ENCODE measurements at places on chromosomes 5 and 9.

DNA sequence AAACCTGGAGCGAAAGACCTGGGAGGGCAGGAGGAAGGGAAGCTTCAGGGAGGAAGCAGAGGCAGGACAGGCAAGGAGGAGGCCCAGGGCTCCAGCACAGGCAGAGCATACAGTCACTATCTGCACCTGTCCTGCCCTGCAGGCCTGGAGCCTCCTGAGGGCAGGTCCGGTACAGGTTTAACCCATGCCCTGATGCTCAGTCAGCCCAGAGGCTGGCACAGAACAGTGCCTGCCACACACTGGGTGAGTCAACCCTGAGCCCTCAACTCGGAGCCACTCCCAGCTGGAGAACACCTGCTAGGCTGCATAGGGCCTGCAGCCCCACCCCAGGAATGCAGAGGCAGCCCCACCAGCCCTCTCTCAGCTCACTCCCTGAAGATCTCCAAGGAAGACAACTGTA, 161.5 kb upstream of the PHYKPL start:
- DNase-seq = no peak

- no peak for DNase-seq
Observed at GRCh38 chr5:1019001-1019905, 10.7 kb downstream of the NKD2 start.

DNA sequence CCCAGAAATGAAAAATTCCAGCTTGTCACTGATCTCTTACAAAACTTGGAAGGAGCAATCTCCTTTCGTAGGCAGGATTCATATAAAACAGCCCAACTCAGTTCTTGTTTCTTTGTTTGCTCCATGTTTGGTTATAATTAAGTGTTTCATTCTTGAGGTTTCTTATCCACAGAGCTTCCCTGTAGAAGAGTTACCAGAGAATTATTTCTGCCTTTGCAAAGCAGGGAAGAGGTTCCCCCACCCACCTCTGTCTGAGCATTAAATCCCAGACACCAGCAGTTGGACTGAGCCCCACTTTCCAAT, 34.1 kb upstream of the RAI14 start:
- peak; percentile 50 for DNase-seq

- DNase-seq = no peak
Observed at GRCh38 chr9:113873446-113873845, 2.7 kb upstream of the ZNF618 start.

DNA sequence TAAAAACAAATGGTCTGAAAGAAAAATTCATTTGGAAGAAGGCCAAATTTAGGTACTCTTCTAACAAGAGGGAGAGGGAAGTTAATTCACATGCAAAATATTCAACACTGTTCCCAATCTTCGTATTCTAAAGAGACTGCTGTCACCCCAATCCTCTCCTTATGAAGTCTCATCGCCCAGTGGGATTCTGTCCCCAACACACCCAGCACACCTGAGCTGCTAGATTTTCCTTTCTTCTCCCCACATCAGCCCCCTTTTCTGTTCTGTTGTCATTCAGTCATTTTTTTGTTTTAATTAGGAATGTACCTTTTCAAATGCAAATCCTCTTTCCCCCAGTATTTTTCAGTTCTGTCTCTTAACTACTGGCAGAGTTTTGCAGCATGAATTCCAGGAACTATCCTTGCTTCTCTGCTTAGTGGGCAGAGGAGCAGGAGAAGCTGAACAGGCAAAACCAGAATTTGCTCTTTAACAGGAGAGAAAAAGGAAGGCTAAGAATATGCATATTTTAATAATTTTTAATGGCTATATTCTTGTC, 366.9 kb downstream of the MAN2A1 start:
- no peak for DNase-seq

- no peak for DNase-seq
Observed at GRCh38 chr5:51678330-51678729, 295.1 kb downstream of the ISL1 start.

DNA sequence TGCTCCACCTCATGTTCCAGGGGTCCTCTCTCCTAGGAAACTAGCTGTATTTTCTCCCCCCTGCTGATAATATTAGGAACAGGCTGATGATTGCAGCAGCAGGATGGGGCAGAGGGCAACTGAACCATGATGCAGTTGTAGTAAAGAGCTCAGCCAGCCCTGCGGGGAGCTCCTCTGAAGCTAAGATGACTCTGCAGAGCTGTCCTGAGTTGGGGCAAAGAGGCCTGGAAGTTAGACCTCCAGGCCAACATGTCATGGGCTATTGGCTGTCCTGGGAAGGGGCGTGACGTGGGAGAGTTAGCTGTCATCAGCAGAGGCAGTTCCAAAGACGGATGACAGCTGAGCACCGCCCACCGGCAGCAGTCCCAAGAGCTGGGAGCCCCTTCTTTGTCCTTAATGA, 6.6 kb upstream of the FBP1 start:
- no peak for DNase-seq

All from foreskin fibroblast (primary cell).